ENCODE measurements at places on chromosomes 5 and 9.

GRCh38 chr5:114981111-114981510 lies 188.6 kb downstream of the TRIM36 start:
- DNase-seq, result no peak

DNA sequence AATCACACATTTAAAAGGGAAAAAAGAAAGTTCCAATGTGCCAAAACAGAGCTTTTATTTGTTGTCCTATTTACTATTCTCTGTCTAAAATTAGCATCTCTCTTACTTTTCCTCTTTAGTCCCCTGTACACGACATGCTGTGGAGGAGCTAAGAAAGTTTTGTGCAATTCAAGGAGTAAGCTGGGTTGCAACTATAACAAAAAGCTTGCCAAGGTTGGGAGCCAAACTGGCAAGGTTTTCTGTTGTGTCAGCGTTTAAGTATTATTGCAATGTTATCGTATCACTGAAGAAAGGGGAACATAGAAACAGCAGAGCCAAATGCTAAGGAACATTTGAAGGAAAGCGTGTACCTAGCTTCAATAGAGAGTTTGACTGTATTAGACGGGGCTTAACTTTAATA lies 680.8 kb downstream of the CETN3 start:
- no peak for DNase-seq

DNA sequence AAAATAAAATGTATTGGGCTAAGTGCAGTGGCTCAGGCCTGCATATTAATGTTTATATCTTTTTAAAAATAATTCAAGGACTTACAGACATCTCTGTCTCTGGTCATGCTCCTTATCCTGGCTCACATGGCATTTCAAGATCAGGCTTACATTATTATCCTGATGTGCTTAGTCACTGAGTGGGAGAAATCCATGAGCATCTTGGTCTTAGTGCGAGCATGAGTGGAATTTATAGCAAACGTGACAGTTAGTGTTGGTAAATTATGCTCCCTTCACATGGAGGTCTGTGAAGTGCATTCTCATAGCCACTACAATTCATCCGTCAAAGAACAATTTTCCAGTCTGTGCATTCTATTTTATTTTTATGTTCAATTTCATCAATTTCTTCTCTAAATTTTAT lies 237.8 kb upstream of the EDIL3 start:
- no peak for DNase-seq

GRCh38 chr5:122896598-122897282 lies 51.3 kb downstream of the SNX24 start:
- DNase-seq, result peak; percentile 46

DNA sequence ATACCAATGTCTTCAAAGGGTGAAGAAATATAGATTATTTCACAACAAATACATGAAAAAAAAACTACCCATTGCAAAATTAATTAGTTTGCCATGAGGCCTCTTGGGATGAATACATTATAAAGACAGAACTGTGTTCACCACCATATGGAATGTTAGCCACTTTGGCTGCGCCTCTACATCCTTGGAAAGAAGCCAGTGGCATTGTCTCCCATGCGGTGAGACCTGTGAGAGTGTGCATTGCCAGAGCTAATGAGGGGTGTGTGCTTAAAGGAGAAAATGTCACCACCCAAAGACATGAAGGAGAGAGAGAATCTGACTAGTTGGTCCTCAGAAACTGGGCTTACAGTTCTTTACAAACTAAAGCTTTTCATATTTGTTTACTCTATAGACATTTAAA lies 110.6 kb downstream of the PLPPR1 start:
- DNase-seq, result no peak

DNA sequence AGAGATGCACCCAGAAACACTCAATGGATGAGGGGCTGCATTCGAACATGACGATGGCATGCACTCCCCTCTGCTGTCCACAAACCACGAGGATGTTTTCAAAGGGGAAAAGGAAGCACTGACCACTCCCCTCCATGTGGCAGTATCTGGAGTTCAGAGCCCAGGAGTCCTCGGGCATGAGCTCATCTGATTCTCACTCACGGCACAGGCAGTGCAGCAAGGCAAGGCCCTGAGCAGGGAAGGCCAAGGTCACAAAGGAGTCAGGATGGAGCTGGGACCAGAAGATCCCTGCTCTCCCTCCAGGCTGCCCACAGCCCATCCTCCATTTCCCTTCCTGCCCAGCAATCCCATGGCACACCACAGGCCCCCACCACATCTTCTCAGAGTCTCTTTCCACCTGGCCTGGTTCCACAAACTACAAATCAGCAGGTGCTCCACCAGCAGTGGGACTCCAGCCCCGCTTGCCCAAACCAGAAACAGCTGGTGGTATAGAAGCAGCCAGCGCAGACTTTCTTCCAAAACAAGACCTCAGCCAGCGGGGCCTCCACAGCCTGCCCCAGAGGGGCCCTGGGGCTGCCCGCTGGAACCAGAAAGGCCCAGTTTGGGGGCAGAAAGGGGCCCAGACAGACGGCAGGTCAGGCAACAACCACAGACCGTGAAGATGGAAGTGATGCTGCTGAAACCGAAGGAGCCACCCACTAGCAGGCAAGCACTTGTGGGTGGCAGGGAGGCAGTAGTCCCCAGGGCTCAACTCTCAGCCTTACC lies 12.2 kb downstream of the TNIP1 start:
- no peak for DNase-seq

DNA sequence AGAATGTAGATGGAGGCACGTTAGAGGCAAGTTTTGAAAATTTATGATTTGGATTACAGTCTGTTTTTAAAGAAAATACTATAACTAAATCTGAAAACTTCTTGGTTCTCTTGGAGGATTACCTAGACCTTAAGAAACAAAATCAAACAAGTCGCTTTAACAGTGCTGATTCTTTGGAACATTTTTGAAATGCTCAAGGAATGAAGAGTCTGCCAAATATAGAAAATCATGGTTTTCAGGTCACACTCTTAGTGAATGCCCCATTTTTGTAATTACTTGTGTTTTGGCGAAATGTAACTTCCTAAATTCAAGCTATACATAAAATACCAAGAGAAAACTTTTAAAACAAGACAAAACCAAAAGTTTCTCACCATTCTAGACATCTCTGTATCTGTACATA lies 93.2 kb downstream of the EQTN start:
- DNase-seq, result no peak

DNA sequence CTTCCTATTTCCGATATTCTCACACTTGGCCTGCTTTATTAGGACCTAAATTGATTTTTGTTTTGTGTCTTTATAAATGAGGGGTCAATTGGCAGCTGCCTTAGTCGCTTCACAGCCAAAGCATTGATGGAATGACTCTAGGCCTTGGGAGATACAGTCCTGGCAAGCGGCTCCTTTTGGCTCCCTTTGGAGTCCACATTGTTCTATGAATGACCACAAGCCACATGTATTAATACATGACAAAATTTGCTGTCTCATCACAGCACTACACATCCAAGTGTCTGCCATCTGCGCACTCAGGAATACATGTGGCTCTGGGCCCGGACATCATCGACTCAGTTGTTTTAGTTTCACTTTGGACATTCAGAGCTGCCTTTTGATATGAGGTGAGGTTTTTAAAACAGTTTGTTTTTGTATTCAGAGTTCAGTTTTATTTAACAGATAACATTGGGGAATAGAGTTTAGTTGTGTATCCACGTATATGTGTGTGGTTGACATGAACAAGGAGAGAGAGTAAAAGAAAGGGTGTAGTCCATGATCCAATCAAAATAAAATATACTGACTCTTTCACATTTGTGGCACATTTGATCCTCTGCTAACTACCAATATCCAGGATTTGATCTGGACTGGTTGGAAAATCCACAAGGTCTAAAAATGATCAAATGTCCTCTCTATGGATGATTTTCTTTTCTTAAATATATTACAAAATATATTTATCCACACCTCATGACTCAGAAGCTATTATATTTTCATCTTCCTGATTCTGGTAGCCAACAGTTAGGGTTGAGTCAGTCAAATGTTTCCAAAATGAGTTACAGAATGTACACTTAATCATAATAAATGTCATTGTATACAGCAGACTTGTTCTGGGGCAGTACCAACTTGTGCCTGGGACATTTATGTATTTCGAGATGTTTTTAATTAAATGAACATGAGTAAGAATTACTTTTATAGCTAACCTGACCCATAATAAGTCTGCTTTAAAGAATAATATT lies 114.0 kb upstream of the MTAP start:
- DNase-seq, result peak; percentile 79

DNA sequence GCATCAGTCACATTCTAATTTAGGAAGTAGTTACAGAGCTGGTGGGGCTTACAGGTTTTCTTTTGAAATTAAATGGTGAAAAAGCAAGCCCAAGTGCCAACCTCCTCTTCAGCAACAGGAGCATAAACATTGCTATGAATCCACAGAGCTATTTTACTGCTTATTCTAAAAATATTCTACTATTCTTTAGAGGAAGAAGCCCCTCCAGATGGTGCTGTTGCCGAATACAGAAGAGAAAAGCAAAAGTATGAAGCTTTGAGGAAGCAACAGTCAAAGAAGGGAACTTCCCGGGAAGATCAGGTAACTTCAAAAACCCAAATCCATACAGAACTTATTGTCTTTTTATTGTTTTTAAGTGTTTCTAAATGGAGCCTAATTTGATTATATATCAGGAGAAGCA lies 202.8 kb downstream of the CWC27 start:
- DNase-seq, result peak; percentile 44

DNA sequence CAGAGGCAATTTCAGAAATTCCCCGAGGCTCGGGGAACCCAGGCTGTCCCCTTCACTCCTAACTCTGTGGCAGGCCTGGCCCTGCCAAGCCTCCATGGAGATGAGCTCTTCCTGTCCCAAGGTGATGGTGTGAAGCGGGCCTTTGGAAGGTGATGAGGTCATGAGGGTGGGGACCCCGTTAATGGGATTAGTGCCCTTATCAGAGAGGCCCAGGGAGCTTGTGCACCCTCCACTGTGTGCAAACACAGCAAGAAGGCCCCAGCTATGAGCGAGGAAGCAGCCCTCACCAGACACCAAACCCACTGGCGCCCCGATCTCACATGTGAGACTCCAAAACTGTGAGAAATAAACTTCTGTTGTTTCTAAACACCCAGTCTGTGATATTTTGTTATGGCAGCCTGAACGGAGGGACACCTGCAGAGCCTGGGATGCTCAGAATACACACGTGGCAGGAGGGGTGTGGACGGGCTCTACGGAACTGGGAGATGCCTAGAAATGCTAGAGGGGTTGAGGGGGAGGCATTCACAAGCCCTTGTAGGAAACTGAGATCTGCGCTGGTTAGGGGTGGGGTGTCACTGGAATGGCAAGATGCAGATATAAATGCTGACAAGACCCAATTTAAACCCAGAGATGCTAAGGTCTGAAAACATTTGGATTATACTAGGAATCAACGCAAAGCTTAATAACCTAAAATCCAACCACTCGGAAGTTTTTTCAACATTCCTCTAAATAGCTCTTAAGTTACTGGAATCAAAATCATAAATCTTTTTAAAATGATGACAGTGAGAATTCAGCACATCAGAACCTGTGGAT lies 46.9 kb downstream of the ADAMTS2 start:
- no peak for DNase-seq

GRCh38 chr5:174329738-174330137 lies 284.2 kb downstream of the NSG2 start:
- DNase-seq, result no peak

- DNase-seq, result no peak
Measured at GRCh38 chr9:136865041-136865767, 904 bp downstream of the EDF1 start.

- peak; percentile 95 for DNase-seq
Measured at GRCh38 chr9:75890472-75891276, at the start of gene PCSK5. Gene PCSK5, plus strand, starts transcription at chr9:75890673. Its CDS starts 509 bp downstream, at chr9:75891182.

GRCh38 chr5:80076131-80077050 lies 41.2 kb downstream of the THBS4 start:
- no peak for DNase-seq

DNA sequence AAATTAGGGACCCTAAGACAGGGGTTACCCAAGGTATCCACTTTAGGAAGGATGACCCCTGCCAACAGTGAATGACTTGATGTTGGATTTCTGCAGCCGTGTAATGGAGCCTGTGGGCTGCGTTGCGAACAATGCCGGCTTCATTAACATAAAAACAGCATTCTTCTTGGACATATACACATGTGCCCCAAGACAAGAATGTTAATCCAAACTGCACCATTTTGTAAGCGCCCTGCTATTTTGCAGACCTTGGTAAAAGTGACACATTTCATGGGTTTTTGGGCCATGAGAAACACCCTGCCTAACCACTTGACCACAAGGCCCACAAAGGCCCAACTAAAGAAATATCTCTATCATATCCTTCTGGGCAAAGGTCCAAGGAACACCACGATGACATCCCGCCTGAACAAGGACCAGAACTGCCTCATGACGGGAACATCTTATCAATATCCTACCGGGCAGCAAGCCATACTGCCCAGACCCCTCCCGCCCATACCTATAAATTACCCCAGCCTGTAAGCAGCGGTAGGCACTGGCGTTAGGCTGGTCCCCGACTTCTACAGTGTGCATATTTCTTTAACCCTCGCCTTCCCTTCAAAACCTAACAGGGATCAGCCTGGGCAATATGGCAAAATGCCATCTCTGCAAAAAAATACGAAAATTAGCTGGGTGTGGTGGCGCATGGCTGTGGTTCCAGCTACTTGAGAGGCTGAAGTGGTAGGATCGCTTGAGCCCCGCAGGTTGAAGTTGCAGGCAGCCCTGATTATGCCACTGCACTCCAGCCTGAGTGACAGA lies 9.7 kb upstream of the PDCD1LG2 start:
- peak; percentile 39 for DNase-seq

DNA sequence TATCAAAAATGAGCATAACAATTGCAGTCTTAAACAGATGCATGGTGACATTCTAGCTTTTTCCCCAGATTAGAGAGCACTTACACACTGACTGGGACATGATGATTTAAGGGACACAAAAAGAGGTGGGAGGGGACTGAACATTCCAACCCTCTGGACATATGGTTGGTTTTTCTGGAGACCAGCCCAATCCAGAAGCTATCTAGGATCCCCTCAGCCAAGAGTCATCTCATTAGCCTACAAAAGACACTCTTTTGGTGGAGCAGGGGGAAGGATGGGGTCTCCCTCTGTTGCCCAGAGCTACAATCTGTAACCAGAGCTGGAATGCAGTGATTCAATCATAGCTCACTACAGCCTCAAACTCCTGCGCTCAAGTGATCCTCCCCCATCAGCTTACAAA lies 97.3 kb upstream of the IQGAP2 start:
- DNase-seq, result no peak

GRCh38 chr5:1359713-1360112 lies 14.8 kb upstream of the CLPTM1L start:
- no peak for DNase-seq

- DNase-seq, result peak; percentile 17
Measured at GRCh38 chr5:150263801-150264621, 25.6 kb downstream of the CAMK2A start.

DNA sequence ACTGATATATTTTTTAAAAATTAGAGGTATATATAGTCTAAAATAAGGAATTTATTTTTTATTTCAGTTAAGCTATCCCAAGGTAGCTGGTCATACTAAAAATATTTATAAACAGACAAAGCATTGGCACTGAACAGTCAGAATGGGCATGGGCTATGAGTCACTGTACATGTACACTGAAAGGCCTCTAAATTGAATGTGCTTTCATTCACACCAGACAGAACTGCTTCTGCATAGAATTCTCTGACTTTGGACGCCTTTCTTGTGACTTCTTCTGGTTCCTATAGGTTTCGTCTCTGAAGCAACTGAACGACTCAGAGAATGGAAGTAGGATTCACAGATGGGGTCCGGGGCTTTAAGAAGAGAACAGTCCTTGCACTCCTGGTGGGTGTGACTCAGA lies 394.8 kb upstream of the MEF2C start:
- no peak for DNase-seq

- DNase-seq, result peak; percentile 54
Measured at GRCh38 chr5:15037247-15037908, 165.8 kb upstream of the ANKH start.

GRCh38 chr9:1008216-1008615 lies 31.8 kb downstream of the DMRT3 start:
- DNase-seq, result no peak

All from lung microvascular endothelial cell (primary cell).